ENCODE measurements at places on chromosomes 2 and 18.

DNA sequence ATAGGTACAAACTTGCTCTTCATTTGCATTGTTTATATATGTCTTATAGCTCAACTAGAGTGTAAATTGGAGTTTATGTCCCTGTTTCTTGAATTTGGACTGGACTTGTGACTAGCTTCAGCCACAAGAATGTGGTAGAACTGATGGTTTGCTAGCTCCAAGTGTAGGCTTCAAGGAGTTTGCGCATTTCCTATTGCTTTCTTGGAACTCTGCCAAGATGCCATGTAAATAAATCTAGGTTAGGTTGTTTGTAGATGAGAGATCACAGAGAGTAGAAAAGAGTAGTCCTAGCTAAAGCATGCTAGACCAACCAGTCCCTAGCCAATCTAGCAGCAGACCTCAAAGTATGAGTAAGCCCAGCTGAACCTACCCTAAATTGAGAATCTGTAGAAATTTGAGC, 183.0 kb upstream of the CYP26B1 start:
- no peak for DNase-seq

GRCh38 chr2:60509066-60509465, 44.4 kb downstream of the BCL11A start:
- no peak for DNase-seq

DNA sequence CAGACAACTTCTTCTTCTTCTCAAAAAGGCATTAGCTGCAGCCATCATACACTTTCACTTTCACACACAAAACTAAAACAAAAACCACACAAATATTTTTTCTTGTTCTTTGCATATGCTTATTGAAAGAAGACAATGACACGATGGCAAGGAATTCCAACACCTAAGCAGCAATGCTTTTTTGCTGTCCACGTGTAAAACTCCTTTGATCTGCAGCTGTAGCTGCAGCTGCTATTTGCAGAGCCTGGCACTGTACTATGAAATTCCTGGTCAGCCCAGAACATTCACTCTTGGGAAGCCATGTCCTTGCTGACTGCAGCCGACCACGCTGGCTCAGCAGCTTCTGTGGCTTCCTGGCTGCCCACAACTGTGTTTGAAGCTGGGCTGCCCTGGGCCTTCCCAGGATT, 316.2 kb downstream of the CDH2 start:
- no peak for DNase-seq

GRCh38 chr18:581096-581495, 916 bp downstream of the CETN1 start:
- DNase-seq, result no peak

GRCh38 chr2:216408426-216409290, 3.6 kb upstream of the SMARCAL1 start:
- DNase-seq, result no peak

GRCh38 chr2:25957743-25958142, 24.6 kb downstream of the KIF3C start:
- no peak for DNase-seq

DNA sequence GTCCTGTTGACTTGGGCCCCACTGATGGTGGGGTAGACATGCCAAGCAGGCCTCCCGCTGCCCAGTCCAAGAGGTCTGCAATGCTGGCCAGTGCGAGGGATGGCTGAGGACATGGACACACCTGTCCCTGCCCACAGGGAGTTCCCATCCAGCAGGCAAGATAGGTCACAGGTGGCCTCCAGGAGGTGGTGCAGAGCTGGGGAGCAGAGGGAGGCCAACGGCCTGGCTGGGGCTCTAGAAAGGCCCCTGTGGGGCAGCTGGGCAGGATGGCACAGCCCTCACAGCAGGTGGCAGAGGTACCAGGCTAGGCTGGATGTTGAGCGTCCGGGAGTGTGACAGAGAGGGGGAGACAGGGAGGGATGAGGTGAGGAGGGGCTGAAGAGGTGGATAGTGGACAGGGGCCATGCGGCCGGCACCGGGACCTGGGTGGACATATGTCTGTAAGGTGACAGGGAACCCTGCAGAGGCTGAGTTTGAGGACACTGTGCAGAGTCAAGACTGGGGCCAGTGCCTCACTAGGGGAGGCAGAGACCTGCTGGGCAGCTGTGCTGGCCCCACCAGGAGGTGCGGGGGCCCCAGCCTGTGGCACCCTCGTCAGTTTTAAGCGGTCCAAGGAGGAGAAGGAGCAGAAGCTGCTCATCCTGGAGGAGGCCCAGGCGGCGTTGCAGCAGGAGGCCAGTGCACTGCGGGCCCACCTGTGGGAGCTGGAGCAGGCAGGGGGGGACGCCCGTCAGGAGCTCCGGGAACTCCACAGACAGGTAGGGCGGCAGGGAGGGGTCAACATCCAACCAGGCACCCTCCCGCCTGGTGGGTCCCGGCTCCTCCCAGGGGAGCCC, 34.3 kb upstream of the SNED1 start:
- no peak for DNase-seq

DNA sequence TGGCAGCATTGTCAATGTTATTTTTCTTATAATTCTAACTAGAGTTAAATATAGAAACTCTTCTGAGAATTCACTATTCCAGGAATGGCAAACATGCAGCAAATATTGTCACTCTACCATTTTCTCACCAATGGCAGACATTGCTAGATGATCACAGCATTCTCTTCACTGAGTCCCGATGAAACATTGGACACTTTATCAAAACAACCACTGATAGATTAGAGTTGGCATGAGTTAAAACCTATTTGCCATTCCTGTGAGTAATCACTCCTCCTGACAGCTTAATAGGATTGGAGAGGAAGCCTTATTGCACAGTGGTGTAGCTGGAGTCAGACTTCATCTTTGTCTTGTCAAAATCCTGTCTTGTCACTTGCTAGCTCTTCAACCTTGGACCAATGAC, 163.9 kb upstream of the THUMPD2 start:
- DNase-seq, result no peak

- DNase-seq, result no peak
These were observed 10.8 kb upstream of the TAF4B start for GRCh38 chr18:26215247-26215970.

GRCh38 chr2:78077633-78078032, 555.5 kb upstream of the LRRTM4 start:
- no peak for DNase-seq

GRCh38 chr18:55328301-55328700, 259.7 kb downstream of the TCF4 start:
- DNase-seq, result peak; percentile 33

GRCh38 chr2:55888936-55889335, 34.6 kb downstream of the EFEMP1 start:
- no peak for DNase-seq

GRCh38 chr2:238551091-238551490, 124.4 kb downstream of the ASB1 start:
- DNase-seq, result no peak

DNA sequence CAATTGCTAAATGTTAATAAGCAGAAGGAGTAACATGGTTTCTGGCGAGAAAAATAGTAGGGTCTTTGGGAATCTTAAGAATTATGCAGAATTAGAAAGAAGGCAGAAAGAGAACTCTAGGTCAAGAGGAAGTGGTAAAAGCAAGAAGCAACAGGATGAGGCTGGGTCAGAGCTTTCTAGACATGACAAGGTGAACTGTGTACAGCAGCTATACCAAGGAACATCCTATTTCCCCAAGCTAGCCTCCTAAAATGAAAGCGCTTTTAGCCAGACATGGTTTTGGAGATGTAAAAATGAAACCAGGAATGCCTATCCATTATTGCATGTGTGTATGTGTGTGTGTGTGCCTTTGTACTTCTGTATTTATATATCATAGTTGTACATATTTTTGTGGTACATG, 42.3 kb upstream of the STAT1 start:
- peak; percentile 32 for DNase-seq

- DNase-seq, result no peak
These were observed 45.1 kb downstream of the SMC6 start for GRCh38 chr2:17708501-17708900.

All from GF-D8 (cell line).